ENCODE measurements at places on chromosomes 2 and 18.

DNA sequence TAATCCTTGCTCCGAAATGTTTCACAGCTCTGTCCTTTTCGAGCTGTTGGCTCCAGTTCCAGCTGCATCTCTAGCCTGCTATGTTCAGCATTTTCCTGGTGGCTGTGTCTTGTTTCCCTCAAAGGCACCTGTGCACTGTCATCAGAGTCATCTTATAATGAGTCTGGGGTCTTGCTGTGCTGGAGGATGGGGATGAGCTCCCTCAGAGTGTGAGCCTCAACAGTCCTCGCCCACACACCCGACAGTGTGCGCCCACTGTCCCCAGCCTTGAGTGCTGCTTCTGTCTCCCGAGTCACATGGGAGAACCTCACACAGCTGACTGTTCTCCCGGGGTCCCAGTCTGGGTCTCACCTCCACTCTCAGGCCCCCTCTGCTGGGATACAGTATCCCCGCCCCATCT is 25.4 kb downstream of the SPP2 start:
- no peak for DNase-seq

GRCh38 chr2:134020608-134021007 is 233.3 kb upstream of the MGAT5 start:
- DNase-seq: no peak

DNA sequence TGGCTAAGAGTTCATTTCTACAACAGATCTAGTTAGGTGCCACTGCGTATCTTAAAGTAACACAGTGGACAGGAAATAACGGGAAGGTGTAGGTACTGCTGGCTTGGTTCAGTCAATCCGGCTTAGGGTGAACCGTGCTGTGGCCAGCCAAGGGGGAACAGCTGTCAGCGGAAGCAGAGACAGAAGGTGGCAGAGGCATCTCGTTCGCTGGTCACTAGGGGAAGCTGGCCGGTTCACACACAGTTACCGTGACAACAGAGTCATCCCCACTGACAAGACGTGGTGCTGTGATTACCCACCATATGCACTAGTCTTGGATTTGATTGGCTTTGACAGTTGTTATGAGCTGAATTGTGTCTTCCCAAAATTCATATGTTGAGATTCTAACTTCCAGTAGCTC is 58.8 kb upstream of the HDAC4 start:
- no peak for DNase-seq

DNA sequence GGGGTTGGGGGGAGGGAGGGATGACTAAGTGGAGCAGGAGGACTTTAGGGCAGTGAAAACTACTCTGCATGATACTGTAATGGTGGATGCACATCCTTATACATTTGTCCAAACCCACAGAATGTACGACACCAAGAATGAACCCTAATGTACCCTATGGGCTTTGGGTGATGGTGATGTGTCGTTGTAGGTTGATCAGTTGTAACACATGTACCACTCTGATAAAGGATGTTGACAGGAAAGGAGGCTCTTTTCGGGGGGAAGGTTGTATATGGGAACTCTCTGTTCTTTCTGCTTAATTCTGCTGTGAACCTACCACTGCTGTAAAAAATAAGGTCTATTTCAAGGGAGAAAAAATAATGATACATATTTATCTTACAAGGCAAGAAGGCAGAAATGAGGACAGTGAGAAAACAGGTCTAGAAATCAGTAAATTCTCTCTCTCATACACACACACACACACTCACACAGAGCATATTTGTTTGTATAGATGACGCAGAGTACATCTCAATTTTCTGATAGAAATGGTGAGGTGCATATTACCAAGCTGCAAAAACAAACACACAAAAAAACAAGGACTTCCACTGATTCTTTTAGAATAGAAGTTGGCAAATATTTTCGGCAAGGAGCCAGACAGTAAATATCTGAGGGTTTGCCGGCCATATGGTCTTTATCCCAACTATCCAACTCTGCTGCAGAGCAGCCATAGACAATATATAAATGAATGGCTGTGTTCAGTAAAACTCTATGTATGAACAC is 20.2 kb downstream of the FAM124B start:
- no peak for DNase-seq

- no peak for DNase-seq
Measured at GRCh38 chr2:238711346-238711745, 136.5 kb upstream of the TWIST2 start.

DNA sequence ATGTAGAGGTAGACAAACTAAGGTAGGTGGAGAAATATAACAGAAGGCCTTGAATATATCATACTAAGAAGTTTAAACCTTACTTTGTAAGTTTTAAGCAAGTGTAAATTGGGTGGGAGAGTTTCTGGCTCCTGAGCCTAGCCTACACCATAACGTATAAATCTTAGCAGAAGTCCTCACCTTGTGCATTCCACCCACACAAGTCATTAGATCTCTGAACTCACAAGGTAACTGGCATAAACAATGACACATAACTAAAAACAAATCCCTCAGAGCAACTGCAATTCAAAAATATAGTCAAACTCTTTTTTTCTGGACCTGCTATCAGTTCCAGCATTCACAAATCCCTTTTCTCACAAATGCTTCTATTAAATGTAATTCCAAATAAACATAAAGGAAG is 9.4 kb downstream of the REV1 start:
- DNase-seq: no peak

GRCh38 chr2:212027681-212028628 is 510.6 kb downstream of the ERBB4 start:
- DNase-seq: no peak

DNA sequence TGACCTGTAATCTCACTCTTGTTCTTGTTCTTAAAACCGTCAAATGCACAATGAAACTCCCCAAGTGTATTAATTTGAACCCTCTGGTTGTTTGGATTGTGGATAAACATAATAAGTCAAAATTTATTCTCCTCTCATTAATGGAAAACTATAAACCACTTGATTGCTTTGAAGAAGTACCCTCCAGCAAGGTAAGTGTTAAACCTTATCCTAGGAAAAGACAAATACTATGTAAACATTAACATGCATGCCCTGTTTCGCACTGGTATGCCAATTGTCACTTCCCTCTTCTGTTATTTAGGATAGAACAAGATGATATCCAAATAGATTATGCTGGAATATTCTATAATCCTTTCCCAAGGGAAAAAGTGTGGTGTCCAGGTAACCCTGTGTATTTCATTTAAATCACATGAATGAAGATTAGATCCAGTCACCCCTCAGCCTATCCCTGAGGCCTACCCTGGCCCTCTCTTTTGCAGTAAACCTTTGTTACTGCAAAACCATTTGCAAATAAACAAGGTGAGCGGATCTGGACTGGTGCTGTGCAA is 1.3 kb downstream of the ADI1 start:
- no peak for DNase-seq

DNA sequence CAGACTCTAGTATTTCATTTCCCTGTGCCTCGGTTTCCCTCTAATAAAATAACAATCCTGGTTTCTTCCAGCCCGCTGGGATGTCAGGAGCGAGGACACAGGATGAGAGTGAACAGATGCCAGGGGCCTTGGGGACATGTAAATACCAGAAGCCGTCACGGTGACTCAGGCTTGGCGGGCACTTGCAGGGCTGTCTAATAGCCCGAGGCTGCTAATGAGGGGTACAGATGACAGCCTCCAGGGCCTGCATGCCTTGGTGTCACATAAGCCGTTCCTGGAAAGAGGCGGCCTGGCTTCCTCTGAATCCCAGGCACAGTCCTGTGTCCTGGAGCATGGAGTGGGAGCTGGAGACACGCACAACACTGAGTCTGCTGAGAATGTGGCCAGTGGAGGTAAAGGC is 28.2 kb downstream of the HS1BP3 start:
- DNase-seq: no peak

- DNase-seq: peak; percentile 44
Measured at GRCh38 chr2:238290091-238290509, 1.7 kb upstream of the PER2 start.

DNA sequence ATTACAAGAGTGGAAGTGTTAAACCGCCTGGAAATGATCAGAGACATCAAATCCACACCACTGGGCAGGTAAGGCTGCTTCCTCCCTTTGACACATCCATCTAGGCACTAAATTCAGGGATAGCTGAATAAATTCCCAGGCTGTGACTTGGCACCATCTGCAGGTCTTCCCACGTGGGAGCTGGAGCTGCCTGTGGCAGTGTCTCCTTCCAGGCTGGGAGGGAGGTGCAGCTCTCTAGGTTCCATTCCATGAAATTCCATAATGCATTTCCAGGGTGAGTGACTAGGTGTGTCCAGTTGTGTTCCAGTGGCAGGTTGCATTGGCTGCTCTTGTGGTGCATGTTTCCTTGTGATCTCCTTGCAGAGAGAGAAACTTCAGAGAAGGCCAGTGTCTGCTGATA is 188.9 kb upstream of the CXCR4 start:
- DNase-seq: no peak

GRCh38 chr18:43278355-43278754 is 1.1 kb upstream of the SYT4 start:
- no peak for DNase-seq

GRCh38 chr2:217568289-217568971 is 434.4 kb downstream of the TNS1 start:
- no peak for DNase-seq

DNA sequence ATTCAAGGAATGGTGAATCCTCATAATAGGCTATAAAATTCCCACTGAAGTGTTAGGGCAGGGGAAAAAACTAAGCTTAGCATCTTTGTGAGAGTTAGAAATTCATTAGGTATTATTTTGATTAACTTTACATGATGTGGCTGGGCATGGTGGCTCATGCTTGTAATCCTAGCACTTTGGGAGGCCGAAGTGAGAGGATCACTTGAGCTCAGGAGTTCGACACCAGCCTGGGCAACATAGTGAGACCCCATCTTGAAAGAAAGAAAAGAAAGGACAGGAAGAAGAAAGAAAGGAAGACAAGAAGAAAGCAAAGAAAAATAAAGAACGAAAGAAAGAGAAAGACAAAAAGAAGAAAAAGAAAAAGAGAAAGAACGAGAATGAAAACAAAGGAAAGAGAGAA is 40.0 kb downstream of the SNRPD1 start:
- DNase-seq: no peak

GRCh38 chr2:113357071-113357470 is 78.3 kb upstream of the PAX8 start:
- no peak for DNase-seq

- no peak for DNase-seq
Measured at GRCh38 chr2:71332435-71332796, 834 bp downstream of the ZNF638 start.

DNA sequence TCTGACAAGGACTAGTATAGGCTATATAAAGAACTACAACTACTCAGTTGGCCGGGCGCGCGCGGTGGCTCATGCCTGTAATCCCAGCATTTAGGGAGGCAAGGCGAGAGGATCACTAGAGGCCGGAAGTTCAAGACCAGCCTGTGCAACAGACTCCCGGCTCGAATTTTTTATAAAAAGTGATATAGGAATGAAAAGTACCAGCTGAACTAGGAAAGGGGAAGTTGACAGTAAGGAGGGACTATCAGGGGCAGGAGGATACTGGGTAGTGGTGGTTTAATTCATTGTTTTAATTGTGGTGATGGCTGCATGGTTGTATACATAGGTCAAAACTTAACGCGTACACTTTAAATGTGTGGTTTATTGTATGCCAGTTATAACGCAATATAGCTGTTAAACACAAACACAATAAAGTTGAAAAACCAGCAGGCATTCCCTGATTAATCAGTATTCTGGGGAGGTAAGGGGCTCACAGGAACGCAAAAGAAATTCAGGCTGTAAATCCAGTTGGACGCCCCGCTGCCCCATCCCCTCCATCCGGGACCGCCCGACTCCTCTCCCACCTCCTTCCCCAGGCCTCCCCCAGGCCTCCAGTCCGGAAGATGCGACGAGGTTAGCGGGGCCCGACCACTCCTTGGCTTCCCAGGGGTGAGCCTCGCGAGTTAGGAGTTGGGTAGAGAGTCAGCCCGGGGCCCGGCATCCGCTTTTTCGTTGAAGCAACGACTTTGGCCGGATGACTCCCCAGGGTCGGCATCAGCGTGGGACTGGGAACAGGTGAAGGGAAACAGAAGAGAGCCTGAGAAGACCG is 746 bp upstream of the POLR1B start:
- DNase-seq: peak; percentile 84

GRCh38 chr2:240996834-240997140 is 1.6 kb upstream of the SNED1 start:
- DNase-seq: peak; percentile 12

DNA sequence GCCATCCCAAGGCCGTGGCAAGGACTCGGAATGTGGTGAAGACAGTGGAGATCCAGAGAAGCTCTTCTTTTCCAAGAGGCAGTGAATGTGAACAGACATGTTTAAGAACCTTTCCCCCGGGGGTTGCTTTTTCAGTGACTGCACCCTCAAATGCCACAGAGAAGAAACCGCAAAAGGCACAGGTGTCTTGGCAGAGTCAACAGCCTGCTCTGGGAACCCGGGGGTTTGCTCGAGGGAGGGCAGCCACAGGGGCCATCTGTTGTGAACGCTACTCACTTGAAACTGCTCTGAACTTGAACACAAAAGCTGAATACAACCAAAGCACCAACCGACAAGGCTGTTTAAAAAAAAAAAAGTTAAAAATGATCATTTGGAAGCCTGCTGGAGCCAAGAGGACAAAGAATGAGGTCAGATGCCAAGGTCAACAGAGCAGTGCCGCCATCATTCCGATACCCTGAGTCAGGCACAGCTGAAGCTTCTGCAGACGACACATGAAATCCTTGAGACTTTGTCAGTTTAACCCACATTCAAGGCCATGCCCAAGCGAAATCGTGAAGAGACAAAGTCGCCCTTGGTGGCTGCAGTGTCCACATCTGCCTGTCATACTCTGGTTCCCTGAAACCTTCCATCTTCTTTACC is 47.4 kb downstream of the PSMG2 start:
- DNase-seq: no peak

DNA sequence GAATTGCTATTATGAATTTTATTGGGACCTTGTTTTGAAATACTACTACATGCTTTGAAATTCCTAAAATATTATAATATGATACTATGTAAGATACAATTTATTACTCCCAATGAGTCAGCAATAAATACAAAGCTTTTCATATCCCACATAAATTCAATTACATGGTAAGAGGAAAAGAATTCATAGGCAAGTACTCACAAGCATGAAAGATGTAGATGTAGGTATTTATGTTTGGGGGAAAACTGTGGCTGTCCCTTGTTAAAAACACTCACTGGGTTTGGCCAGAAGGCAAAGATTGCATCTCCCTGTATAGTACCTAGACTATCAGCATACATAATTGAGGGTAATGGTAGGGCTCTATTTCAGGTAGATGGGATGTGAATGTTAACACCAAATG is 90.4 kb downstream of the MBD2 start:
- DNase-seq: no peak
